Activated naive CD8-positive, alpha-beta T cell treated with anti-CD3 and anti-CD28 coated beads, Interleukin-2, amount 50 U/mL, for 16 hours (primary cell): ENCODE measurements at places on chromosomes 4 and X.

- DNase-seq: no peak
These were observed 25.5 kb upstream of the USO1 start for GRCh38 chr4:75698963-75699228.

GRCh38 chr4:83255584-83255983 is 29.0 kb downstream of the COQ2 start:
- no peak for DNase-seq

DNA sequence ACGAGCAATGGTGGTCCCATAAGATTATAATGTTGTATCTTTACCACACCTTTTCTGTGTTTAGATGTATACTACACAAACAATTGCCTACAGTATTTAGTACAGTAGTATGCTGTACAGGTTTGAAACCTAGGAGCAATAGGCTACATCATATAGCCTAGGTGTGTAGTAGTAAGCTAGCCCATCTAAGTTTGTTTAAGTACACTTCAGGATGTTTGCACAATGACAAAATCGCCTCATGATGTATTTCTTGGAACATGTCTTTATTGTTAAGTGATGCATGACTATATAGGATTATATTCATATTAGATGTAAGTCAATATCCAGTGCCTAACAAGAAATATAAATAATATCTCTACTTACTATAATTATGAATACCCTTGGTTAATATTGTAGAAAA is 104.6 kb downstream of the SLC10A6 start:
- no peak for DNase-seq

- no peak for DNase-seq
These were observed 1.3 kb upstream of the PDHA1 start for GRCh38 chrX:19342331-19342906.

GRCh38 chrX:338281-338835 is 19.8 kb upstream of the GTPBP6 start:
- DNase-seq: no peak

GRCh38 chr4:146235654-146236177 is 21.4 kb downstream of the REELD1 start:
- DNase-seq: no peak

DNA sequence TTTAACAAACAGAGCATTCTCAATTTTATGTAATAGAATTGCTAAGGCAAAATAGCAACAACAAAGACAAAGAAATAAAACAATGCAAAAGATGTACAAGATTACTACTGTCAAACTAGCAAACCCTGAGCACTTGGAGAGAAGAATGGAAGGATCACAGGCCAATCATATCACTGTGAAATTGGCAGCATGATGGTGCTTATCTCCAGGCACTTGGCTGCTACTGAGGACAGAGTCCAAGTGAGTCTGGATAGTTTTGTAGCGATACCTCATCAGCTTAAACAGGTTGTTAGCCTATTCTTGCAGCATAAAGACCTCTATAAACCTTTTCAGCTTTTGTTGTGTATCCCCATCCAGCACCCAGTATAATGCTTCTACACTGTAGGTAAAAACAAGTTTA is 117.7 kb downstream of the C4orf33 start:
- DNase-seq: no peak
